Stimulated activated CD4-positive, alpha-beta T cell treated with anti-CD3 and anti-CD28 coated beads, Interleukin-12 subunit alpha, Interleukin-12 subunit beta, amount 100 ng/mL, for 48 hours (primary cell): ENCODE measurements at places on chromosomes 3 and 15.

DNA sequence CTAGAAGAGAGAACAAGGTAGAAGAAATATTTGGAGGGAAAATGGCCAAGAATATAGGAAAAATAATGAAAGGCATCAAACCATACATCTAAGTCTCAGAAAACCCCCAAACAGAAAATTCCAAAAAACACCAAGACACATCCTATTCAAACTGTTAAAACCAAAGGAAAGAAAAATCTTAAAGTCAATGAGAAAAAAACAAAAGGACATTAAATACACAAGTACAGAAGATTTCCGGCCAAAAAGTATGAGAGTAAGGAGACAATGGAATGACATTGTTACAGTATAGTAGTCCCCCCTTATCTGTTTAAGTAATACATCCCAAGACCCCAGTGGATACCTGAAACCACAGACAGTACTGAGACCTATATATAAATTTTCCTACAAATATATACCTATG, 18.8 kb downstream of the CLASP2 start:
- DNase-seq: no peak

DNA sequence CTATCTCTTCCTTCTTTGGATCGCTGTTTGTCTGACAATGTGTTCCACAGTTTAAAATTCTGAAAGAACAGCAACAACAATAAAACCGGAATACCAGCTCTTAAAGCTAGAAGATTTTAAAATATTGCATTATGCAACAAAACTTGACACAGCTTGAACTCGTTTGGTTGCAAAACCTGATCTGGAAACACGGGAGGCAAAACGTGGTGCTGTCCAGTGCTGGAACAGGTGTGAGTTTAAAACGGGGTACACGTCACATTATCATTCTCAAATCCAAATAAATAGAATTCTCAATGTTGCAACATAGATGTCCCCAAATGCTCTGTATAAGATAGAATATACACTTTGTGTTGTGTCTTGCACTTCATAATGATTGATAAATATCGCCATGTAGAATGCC, 110.9 kb upstream of the LYSMD4 start:
- DNase-seq: no peak

DNA sequence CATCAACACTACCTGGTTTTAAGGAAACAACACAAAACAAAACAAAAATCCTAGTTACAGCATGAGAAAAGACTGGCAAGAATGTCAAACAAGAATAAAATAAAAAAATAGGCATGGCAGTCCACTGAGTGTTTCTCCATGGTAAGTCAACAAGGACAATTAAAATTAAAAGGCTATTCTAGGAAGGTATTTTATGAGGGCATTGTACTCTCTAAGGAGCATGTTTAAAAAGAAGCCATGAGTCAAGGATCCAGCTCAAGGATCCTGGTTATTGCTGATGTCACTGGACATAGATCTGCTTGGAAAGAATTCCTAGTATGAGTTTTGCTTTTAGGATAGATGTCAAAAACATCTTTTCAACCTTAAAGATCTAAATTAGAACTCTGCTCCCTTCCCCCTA, 106.7 kb downstream of the MYO5A start:
- no peak for DNase-seq

DNA sequence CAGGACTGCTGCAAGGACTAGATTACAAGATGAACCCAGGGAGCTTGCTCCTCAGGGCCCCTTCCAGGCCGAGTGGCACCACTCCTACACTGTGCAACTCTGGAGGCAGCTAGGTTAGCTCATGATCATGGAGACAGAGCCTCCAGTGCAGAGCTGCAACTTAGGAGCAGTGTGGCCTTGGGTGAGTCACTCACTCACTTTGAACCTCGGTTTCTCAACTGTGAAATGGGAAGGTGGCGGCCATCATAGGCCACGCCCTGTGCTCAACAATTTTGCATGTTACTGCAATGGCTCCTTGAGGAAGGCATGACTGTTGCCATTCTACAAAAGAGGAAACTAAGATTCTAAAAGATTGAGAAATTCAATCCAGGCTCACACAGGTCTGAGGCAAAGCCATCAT, 11.2 kb upstream of the CXCR6 start:
- no peak for DNase-seq

DNA sequence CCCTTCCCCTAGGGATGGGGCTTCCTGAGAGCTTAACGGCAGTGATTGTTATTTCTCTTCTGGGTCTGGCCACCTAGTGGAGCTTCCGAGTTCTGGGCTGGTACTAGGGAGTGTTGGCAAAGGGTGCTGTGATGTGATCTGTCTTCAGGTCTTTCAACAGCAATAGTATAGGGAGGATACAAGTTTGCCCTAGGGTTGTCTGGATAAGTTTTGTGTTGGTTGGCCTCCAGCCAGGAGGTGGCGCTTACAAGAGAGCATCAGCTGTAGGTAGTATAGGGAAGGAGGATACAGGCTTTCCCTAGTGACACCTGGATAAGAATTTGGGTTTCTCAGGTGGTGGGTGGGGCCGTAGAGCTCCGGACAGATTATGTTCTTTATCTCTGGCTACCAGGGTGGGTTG, 19.2 kb upstream of the CPOX start:
- DNase-seq: no peak

GRCh38 chr15:90344662-90345061, 7.4 kb upstream of the ZNF774 start:
- no peak for DNase-seq

GRCh38 chr3:146035366-146035765, 125.6 kb downstream of the PLOD2 start:
- DNase-seq: no peak

- no peak for DNase-seq
Observed at GRCh38 chr3:10977892-10978510, 14.5 kb upstream of the SLC6A1 start.

DNA sequence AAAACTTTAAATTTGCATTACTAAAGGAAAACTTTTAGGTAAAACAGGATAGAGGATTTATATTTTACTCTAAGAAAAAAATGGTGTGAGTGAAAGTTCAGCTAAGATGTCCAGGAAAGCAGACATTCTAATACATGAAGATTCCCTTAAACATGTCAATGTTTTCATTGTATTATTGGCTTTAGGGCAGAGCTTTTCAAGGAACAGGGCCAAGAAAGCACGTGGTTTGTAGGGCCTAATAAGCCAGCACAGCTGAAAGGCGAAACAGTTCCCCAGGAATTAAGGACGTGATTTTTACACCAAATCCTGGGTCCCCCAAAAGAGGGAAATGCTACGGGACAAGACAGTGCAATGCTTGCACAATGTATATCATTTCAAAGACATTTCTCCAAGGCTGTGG, 48.6 kb upstream of the MKRN3 start:
- DNase-seq: no peak

- no peak for DNase-seq
Observed at GRCh38 chr15:70379134-70379533, 281.4 kb upstream of the TLE3 start.

- DNase-seq: no peak
Observed at GRCh38 chr3:112187300-112187699, 54.3 kb upstream of the GCSAM start.

DNA sequence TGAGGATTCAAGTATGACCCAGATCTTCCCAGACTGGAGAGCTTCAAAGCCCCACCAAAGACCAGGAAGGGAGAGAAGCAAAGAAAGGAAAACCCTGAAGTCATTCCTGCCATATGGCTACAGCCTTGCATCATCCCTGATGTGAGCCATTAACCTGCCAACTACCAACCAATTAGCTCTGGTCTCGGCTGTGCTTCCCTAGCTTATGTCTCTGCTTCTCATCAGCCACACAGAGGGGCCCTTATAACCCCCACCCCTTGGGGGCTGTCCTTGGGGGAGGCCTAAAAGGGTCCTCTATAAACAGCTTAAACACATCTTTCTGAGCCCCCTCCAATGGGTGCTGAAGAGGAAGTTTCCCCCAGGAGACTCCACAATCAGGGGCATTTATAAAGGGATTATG, 52.8 kb downstream of the NOX5 start:
- no peak for DNase-seq

DNA sequence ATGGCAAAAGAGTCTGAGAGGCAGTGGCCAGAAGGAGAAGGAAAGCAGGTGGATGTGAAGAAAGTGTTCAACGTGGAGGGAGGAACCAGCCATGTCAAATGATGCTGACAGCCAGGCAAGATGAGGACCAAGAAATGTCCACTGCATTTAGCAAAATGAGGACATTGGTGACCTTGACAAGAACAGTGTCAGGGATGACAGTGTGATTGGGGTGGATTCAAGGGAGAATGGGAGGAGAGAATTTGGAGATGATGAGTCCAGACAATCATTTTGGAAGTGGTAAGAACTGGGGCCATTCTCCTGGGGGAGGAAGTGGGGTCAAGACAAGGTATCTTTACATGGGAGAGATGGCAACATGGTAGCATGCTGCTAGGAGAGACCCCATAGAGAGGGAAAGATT, 47.4 kb downstream of the CPN2 start:
- DNase-seq: no peak

- DNase-seq: no peak
Observed at GRCh38 chr15:29666241-29666640, 156.0 kb downstream of the TJP1 start.

DNA sequence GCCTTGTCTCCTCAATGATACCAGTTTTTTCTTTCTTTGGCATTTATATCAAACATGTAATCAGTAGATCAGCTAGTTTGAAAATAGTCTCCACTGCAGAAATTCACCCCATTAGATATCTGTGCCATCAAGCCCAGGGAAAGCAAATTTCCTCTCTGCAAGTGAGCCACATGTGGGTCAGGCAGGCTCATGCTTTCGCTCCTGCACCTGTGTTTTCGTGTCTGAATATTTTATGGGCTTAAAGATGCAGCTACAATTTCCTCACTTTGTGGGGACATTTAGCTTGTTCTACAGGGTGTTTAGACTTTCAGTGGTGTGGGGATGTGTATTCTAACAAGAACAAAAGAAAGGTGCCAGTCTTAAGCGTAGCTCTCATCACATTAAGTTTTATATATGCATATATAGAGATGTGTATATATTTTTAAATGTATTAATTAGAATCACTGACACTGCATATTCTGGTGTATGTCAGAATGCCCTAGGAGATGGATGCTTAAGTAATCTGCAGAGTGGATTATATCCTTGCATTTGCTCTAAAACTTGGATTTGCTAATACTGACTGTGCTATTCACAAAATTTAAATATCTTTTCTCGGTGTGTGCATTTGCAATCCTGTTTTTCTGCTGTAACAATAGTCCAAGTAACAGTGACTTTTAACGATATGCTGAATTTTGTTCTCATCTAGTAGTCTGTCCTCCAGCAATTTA, 372.6 kb downstream of the PTPRG start:
- no peak for DNase-seq

- no peak for DNase-seq
Observed at GRCh38 chr15:92000709-92001108, 147.2 kb downstream of the SLCO3A1 start.

- no peak for DNase-seq
Observed at GRCh38 chr3:69368129-69368741, 17.7 kb downstream of the FRMD4B start.

DNA sequence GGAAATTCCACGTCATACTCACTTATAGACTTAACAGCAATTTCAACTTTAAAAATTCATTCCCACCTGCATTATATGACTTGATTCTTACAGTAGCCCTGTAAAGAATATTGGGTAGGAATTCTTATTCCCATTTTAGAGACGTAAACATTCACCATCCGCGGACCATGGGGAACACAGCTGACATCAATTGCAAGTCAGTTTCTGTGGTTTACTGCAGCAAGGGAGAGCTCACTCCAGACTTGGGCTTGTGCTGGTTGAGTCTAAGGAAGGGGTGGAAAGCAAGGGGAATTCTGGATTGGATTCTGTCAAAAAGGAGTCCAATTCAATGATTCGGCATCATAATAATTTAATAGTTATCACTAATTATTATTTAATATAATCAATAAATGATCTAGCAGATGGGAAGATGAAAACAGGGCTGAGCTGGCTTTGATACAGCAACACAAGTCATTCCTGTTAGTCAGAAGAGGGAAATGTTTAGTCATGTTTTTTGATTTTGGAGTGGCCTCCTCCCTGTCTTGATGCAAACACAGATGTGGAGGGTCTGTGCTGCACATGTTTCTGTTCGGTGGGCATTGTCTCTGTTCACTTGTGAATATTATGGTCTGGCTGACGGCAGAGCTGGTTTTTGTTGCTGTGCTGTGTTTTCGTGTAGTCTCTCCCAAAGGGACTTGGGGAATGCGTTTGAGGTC, 9.7 kb downstream of the LIPC start:
- no peak for DNase-seq

DNA sequence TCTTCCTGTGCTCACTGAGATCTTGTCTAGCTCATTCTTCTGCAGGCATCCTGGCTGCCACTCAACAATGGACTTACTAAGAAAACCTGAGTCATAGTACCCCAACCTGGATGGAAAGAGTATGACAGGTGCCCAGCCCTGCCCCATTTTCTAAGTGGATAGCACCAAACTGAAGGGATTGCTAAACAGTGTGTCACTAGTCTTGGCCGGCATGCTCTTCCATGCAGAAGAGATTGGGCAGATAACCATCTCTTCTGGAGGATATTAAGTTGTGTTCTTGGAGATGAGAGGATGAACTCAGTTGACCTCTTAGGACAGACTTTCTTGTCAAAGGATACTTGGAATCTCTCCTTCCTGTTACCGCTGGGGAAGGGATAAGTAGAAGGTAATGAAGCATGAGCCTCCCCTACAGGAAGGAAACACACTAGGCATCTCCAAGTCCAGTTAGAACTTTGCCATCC, 797.5 kb downstream of the AGBL1 start:
- DNase-seq: no peak

DNA sequence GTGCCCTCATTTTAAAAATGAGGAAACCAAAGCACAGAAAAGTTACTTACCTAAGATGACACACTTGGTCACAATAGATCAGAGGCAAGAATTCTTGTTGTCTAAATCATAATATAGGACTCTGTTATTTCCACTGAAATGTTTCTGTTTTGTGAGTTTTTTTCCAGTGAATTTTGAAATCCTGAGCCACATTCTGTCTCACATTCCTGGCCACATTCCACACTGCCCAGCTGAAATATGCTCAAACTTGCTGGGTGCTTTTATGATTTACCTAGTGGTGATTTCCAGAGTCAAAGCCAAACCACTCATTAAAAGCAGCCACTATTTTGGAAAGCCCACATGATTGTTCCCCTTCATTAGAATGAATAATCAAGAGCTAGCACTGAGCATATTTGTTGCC, 82.3 kb upstream of the NPHP3 start:
- DNase-seq: no peak

GRCh38 chr15:44099671-44100070, 95.4 kb downstream of the FRMD5 start:
- no peak for DNase-seq

DNA sequence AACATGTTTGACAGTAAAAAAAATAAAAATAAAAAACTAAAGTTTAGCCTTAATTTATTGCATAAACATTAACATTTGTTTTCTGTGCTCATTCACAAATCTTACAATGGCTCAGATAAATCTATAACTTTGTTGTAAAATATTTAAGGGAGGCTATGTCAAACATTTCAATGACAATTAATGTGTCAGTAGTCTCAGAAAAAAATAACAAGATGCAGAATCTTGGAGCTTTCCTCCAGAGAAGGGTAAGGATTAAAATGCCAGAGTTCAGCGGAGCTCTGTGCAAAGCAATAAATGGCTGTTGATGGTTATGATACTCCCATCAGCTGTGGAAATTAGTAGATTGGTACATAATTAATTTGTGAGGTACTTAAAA, 20.0 kb upstream of the CAPN7 start:
- no peak for DNase-seq
